ENCODE measurements at places on chromosomes 4 and X.

DNA sequence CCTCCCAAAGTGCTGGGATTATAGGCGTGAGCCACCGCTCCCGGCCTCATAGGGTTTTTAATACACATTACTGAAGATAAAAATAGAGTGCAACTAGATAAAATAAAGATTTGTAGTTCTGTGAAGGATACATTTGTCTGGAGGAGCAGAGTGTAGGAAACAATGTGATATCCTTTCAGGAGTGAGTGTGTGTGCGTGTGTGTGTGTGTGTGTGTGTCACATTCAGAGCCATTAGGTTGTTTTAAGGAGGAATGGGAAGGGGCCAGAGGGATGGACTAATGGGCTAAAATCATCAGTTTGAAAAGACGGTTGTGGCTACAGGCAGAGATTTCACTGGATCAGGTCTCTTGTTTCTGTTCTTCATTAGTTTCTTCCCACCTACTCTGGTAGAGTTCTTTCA, 40.0 kb downstream of the RBPJ start:
- DNase-seq: no peak

DNA sequence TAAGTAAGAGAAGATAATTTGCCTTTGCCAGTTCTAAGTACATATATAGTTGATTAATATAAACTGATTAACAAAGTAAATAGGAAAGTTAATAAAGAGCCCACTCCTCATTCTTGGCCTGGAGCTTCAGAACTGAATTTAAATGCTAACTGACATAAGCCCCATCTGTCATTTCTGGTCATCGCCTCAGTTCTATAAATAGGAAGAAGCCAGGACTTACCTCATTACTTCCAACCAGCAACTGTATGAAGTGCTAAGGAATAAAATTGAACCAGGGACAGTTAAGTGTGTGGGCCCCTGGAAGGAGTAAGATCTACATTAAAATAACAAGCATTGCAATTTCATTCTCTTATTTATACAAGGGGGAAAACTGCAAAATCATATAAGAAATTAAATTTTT, 52.0 kb upstream of the PDLIM5 start:
- DNase-seq: no peak

DNA sequence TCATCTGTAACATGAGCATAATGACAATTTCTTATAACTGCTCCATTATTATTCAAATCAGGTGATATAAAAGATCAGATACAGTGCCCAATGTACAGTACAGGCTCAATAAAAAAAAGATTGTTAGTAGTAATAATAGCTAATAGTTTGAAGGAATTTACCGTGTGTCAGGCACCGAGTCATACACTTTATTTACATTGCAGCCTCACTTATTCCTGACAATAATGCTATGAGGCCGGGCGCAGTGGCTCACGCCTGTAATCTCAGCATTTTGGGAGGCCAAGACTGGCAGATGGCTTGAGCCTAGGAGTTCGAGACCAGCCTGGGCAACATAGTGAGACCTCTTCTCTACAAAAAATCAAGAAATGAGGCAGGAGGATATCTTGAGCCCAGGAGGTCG, 10.1 kb upstream of the MAP7D3 start:
- DNase-seq: no peak

DNA sequence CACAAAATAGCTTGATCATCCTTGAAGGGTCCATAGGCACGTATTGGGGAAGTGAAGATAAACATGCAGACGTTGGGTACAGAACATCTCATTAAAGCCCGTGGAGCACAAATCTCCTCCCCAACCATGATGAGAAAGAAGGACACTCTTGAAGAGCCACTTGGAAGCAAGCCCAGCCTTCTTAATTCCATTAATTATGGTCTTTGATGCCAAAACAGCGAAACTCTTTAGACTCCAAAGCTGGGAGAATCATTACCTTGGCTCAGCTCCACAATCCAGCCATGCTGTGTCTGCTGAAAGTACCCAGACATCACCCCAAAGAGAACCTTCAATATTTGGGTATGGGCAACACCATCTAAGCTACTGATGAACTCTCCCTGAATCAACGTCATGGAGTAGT, 169.0 kb upstream of the MBNL3 start:
- no peak for DNase-seq

GRCh38 chr4:186192066-186192612, 772 bp downstream of the CYP4V2 start:
- no peak for DNase-seq

DNA sequence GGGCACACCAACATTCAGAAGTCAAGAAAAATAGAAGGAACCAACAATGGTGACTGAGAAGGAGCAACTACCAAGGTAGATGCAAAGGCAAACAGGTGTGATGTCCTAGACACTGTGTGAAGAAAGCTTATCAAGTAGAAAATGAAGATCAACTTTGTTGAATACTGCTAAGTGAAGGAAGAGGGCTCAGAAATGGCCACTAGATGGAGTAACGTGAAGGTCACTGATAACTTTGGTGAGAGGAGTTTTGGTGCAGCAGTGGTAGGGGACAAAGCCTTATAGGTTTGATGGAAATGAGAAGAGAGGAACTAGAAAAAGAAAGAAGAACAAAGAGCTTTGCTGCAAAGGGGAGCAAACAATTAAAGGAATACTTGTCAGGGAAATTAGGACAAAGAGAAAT, 23.5 kb downstream of the OTC start:
- no peak for DNase-seq

DNA sequence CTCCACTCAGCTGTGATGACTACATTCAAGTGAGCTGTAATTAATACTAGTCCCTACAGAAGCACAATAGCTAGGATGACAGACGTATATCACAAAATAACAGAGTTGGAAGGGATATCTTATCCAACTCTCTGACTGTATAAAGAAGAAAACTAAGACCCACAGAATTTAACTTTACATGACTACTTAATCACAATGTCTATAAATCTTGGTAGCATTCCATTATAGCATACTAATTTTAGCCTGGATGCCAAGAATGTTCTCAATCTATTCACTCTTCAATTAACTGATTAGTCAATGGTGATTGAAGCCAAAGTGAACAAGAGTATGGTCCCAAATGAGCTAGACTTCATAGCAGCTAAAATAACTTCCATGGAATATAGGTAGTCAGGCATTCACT, 31.2 kb downstream of the RPS6KA6 start:
- no peak for DNase-seq

- no peak for DNase-seq
Observed at GRCh38 chrX:13893826-13894225, 76.9 kb upstream of the GPM6B start.

- no peak for DNase-seq
Observed at GRCh38 chrX:107734646-107735045, 40.9 kb downstream of the TSC22D3 start.

GRCh38 chr4:47790105-47790504, 47.8 kb downstream of the CORIN start:
- no peak for DNase-seq

- DNase-seq: no peak
Observed at GRCh38 chr4:16457944-16458343, 231.7 kb upstream of the TAPT1 start.

- DNase-seq: no peak
Observed at GRCh38 chr4:154574311-154574710, 11.5 kb downstream of the FGB start.

GRCh38 chr4:130424211-130424610, 1328.3 kb downstream of the C4orf33 start:
- DNase-seq: no peak

DNA sequence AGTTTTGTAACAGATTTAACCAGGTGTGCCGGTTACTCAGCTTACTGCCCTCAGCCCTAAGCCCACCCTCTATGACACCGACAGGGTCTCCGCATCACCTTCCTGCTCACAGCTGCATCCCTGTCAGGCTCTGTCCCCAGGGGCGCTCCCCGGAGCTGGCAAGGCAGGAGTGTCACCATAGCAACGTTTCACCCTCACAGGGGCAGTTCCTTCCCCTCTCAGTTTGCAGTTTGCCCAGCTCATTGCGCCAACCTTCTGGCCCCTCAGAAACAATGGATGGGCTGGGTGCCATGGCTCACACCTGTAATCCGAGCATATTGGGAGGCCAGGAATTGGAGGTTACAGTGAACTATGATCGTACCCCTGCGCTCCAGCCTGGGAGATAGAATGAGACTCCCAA, 42.6 kb downstream of the RGS12 start:
- no peak for DNase-seq

DNA sequence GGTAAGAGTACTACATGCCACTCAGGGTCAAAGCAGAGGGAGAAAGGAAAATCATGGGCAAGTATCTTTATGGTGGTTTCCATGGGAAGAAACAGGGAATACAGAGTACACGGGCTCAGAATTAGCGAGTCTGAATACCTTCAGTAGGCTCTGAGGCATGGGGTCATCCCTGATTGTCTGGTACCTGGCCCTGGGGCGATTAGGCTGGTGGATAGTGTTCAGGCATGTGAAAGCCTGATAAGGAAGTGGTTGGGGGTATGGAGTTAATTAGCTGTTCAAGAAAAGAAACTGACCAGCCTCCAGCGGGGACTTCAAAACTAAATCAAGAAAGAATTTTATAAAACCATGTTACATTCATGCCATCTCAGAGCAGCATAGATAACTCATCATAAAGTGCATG, 518.8 kb downstream of the RAB28 start:
- DNase-seq: no peak

DNA sequence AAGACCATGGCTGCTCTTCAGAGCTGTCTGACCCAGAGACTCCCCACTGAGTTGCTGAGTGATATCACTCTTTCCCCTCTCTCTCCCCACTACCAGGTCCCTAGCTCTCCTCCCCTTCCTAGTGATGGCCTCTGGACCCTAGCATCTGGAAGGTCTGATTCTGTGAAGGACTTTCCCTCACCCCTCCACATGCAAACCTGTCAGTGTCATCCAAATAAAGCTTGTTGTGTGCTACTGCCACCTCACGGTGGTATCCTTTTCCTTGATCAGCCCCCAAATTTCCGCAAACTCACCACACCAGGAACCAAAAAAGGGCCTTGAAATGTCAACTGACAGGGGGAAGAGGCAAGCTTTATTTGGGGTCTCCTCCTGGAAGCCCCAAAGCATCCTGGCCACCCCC, 500.2 kb downstream of the IDS start:
- no peak for DNase-seq

- DNase-seq: no peak
Observed at GRCh38 chrX:107750263-107750662, 25.3 kb downstream of the TSC22D3 start.

DNA sequence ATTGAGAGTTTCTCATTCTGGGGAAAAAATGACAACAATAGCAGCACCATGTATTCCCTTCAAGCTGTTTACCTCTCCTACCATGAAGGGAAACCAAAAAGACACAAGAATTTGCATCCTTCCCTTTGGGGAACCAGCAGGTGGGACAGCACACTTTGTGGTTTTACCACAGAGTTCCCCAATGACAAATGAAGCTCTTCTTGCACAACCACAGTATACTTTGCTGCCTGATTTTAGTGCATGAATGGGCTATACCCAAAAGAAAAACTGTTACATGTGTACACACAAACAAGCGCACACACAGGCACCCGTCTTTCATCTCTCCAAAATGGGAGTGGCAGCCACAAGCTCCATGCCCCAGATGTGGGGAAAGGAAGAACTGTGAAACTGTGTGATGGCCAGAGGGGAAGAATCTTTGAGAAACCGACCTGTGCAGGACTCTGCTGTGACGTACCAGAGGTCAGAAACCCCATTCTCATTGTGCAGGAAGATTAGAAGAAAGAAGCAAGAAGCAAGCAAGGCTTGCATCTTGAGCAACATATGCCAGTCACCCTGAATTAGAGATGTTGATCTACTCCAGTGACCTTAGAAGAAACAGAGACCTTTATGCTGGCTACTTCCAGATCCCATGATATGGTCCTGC, 2.7 kb upstream of the MAML3 start:
- DNase-seq: no peak

DNA sequence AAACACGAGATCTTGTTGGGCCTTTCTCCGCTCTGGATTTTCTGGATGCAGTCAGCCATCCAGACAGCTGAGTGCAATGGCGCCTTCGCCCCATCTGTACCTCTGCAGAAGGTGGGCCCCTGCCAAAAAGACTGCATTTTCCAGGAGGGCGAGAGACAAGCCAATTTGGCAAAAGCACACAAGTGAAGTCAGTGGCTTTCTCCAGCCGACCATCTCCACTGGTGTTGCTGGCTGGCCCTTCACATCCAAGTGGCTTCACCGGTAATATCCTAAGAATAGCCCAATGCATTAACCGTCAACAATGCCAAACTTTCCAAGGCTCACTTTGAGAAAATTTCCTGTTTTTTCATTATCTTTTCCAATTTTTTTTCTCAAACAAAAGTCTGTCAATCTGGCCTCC, 96.2 kb upstream of the MXRA5 start:
- no peak for DNase-seq

DNA sequence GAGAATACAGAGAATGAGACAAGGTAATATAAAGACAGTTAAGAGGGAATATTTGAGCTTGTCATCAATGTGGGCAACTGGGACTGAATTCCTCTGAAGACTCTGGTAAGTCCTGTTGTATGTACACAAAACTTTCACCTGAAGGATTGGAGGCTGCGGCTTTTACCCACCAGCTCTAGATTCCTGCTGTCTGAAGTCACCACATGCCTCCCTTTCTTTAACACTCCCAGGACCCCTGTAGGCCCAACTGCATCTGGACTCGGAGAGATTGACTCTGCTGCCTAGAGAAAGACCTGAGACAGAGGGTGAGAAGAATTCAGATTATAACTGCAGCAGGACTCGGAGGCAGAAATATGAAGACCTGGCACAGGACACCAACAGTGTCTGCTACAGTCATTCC, 1048.0 kb downstream of the PDHA2 start:
- DNase-seq: no peak

DNA sequence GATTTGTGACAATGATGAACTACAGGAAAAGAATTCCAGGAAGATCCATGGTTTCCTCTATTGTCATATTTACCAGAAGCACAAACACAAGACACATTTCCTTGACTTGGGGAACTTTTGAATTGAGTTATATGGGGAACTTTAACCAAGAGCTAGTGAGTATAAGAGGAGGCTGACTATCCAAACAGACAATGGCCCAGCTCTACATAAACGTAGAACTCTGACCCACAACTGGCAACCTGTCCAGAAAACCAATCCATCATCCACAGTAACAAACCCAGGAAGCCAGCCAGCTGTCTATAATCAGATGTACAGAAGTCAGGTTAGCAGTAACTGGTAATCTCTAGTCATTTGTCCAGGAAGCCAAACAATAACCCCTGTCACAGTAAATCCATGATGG, 167.0 kb upstream of the CPEB2 start:
- DNase-seq: no peak

DNA sequence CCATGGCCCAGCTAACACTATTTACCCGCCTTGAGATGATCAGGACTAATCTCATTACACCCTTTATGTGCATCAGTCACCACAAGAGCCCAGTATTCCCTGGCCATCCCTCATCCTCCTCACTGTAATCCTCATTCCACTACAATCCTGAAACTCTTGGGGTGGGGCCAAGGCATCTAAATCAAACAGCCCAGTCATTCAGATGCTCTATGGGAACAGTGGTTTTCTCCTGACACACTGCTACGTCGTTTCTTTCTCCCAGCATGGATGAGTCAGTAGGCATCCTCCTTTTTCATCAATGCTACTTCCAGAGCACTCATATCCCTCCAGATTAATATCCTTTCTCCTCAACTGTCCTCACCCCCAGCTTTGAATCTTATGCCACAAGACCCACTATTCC, 5.6 kb downstream of the SDAD1 start:
- DNase-seq: no peak

Data from amygdala (tissue), 56 donors.